Omental fat pad (tissue), 4 donors: ENCODE measurements at places on chromosomes 3 and 15. TPM values are rescaled to one million over a fixed set of nuclear protein-coding genes. Genes with fewer than 3 reads are reported as not detected.

DNA sequence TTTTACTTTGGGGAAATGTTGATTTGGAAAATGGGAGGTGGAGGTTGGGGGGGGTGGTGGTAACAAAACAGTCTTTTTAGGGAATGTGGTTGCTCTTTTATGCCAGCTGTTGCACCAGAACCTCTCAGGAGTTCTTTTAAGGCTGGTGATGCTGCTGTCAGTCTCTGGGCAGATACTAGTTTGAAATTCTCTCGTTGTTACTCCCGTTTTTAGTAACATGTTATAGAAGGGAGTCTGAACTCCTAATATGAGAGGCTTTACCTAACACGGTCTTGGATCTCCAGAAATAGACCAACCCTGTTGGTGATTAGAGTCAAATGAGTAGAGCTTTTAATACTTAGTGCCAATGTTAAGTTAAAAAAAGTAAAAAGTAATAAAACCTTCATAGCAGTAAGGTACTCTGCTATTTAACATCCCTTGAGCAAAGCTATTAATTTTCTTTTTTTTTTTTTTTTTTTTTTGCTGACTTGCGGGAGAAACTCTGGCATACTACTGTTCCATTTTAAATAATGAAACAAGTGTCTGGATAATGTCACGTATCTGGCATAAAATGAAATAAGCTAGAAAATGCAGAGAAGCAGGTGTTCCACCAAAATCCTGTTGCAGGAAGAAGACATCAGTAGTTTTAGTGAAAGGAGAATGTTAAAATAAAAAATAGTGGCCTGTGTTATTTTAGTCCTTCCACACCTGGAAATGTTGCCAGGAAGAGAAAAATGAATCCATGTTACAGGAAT is 156.7 kb downstream of the CACNA1D start:
- DNase-seq = no peak

- DNase-seq = no peak
Observed at GRCh38 chr3:1318296-1319005, 225.6 kb downstream of the CNTN6 start.

GRCh38 chr3:171348121-171348520 is 112.1 kb downstream of the TNIK start:
- no peak for DNase-seq

- DNase-seq = no peak
Observed at GRCh38 chr3:119352034-119352609, 57.9 kb downstream of the ARHGAP31 start.

Gene SLC15A2
- total RNA-seq = 1.7 TPM

GRCh38 chr3:141218162-141218835 is 13.3 kb upstream of the PXYLP1 start:
- DNase-seq = no peak
